ENCODE measurements at places on chromosomes 3 and 15.

DNA sequence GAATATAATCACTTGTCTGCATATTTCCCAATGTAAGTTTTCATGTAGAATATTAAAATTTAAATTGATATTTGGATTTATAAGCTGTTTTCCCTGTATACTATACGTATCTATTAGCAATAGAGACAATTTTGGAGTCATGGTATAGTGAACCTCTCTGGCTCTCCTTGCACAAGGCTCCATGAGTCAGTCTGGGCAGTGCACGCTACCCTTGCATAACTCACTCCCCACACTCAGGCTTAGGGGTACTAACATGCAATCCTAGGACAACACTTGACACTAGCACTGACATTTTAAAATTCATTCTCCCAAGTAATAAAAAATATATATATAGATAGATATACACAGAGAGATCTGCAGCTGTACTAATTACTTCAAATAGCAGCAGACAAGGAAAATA is 39.2 kb downstream of the SLC24A1 start:
- no peak for DNase-seq

DNA sequence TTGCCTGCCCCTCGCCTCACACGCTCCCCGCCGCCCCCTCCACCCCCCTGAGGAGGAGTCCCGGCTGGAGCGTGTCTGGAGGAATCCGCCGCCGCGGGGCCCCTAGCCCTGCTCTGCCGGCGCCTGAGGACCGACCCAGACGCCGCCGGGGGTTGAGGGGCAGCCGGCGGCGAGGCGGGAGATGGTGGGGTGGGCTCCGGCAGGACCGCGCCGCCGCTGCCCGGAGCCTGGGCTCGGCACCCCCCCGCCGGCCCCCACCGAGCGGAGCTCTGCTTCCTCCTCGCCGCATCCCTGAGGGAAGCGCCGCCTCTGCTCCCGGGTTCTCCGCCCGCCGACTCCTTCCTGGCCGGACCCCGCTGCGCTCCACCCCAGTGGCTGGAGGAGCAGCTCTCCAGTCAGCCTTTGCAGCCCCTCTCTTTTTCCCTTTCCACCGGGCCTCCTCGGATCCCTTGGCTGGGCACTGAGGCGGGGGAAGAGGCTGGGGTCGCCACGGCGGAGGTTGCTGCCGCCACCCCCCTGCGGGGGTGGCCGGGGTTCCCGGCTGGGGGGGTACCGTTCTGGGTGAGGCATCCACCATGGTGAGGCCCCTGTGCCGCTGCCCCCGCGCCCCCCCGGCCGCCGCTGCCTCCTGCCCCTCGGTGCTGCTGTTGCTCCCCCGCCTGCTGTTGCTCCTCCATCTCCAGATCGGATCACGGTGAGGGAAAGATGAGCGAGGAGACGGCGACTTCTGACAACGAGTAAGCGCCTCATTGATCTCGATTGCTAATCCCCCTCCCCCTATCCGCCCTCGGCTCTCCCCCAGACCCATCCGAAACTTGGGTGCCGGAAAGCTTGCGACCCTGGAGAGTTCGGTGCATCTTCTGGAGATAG is at the start of gene SPRED1:
Gene SPRED1, plus strand, starts transcription at position 356 of the 870 bp plus-strand sequence. Its CDS starts 350 bp downstream, at position 706.
- DNase-seq = peak; percentile 70

DNA sequence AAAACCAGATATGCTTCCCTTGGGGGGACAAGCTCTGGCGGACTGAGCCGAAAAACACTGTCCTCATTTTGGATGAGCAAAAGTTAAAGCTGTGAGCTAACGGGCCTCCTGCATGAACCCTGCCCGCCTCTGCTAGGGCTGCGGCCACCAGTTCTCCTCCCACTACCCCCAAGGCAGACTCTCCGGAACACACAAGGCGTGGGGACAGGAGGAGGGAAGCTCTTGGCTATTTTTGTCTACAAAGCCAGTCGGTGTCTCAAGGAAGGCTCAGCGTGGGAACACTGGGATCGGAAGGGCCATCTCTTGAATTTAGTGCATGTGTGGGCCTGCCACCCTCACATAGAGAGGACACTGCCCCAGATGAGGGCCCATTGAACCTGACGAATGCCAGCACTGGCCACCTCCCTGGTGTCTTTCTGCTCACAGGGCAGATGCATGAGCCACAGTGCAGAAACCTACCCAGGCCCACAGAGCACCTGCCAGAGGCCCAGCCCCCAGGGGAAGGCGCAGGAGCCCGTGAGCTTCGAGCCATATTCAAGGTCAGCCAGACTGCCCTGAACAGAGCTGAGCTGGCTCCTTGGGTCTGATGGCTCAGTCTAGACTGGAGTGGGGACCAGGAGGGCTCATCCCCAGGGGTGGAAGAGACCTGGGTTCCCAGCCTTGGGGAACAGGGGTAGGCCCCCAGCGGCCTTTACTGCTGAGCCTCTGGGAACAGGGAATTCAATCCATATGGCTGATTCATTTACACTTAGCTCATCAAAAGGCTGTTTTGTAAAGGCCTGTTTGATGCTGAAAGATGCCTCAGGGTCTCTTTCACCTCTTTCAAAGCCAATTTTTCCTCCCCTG is 38.3 kb downstream of the HCN4 start:
- no peak for DNase-seq

DNA sequence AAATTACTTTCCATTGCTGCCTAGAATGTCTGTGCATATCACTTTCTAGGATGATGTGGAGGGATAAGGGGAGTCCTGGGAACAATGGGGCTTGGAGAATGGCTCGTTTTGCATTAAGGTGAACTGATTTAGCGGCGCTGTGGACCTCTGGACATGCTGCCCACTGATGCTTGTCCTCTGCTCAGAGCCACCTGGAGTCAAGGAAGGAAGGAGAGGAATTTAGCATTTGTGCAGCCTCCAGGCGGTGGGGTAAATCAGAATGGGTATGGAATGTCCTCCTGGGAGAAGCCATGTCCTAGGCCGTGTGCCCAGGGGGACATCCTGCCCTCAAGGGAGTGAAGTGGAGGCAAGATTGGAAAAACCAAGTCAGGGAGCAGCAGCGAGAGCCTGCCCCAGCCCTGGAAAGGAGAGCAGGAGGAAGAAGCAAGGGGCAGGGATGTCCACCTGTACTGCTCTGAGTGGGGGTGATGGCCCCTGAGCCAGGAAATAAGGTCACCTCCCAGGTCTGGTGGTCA is 37.8 kb downstream of the KY start:
- DNase-seq = no peak

GRCh38 chr15:70556779-70557178 is 206.6 kb downstream of the UACA start:
- DNase-seq = no peak

DNA sequence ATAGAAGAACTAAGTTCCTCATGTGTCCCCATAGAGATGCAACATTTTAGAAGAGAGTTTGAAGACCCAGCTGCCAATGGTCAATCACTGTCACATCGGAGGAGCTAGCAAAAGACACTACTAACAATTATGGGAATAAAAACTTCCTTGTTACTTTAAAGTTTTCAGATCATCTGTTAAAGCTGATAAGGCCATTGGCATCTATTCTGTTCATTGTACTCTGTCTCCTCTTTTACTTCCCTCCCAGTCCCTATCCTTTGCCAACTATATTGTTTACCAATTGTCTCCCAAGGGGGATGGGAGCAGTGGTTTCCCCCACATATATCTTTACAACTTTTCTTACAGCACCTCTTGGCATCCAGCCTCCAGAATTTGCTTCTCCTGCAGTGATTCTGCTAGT is 81.0 kb downstream of the FAM174B start:
- no peak for DNase-seq

DNA sequence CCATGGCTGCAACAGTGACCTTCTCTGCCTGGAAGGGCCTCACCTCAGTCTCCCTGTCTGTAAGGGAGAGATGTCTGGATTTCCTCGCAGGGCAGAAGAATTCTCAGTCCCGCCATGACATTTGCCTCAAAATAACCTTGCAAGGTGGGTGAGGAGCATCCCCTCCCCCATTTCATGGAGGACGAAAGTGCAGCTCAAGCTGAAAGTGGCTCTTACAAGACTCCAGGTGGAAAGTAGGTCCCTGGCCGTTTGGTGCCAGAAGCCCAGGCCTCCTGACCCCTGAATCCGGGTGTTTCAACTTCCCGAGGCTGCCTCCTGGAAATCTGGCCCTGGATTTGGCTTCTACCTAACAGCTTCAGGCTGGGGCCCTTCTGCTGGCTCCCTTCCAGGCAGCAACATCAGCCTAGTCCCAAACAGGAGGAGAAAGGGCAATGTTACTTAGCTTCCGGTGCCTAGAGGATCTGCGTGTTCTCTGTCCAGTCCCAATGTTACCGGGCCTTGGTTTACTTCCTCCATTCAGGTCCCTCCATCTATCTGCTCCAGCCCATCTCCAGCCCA is 769 bp upstream of the CSPG4 start:
- DNase-seq = no peak

DNA sequence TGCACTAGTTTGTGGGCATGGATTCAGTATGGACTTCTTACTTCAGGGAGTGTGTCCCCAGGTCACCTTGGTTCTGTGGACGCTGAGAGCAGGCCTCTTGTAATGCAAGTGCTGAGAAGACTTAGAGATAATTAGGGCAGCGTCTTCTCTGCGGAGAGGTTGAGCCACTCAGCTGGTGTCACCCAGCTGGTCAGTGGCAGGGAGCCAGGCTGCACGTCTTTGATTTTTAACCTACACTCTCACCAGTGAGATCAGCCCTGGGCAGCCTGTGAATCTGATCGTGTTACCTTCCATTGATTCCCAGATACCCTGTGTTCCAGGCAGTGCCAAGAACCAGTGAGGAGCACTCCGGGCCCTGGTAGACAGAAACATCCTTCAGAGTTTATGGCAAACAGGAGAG is 92.6 kb downstream of the SLCO3A1 start:
- DNase-seq = no peak

DNA sequence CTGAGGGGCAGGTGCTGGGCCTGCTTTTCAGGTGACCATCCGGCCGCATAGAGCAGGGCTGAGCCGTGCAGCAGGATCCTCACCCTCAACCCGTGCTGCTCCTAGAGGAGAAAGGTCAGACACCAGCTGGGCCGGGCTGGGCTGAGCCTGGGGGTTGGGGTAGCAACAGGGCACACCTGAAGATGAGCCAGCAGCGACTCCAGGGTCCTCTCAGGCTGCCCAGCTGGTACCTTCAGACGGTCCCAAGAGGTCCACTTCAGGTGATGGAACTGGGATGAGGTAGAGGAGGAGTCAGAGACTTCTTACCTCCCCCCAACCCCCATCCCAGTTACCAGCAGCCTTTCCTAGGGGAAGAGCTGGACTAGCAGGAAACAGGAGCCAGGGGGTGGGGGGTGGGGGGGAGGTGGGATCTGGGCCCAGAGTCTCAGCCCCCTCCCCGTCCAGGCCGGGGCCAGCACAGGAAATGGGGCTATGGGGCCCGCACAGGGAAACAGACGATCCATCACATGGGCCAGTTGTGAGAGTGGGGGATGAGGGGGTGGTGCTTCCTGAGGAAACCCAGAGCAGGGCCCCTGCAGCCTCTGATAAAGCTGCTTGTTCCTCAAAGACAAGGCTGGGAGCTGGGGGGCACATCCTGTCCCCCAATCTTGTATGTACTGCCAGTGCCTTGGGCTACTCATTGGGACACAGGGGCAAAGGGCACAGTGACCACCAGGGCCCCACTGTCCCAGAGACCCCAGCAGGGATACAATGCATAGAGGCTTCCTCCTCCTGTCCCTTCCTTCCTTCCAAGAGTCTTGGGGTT is 3.0 kb downstream of the INKA1 start:
- no peak for DNase-seq

DNA sequence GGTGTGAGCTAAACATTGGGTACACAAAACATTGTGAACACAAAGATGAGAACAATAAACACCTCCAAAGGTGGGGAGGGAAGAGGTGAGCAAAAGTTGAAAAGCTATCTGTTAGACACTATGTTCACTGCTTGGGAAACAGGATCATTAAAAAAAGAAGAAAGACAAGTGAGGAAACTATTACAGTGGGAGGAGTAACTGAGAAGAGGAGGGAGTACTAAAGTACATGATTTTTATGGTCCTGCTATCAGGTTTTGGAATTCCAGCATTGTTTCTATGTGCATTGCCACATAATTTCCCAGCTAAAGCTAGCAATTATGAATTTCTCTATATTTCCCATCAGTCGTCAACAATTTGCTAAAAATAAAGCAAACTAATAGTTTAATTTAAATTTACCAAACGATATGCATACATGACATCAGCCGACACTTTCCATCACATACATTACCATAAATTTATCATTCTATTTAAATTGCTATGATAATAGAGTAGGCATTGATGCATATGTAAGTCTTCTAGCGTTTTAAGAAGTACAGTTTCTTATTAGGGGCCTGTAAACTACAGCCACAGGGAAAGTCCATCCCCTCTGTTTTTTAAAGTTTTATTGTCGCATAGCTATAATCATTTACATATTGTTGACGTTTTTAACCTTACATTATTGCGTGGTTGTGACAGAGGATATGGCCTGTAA is 221.8 kb downstream of the CHL1 start:
- DNase-seq = no peak

DNA sequence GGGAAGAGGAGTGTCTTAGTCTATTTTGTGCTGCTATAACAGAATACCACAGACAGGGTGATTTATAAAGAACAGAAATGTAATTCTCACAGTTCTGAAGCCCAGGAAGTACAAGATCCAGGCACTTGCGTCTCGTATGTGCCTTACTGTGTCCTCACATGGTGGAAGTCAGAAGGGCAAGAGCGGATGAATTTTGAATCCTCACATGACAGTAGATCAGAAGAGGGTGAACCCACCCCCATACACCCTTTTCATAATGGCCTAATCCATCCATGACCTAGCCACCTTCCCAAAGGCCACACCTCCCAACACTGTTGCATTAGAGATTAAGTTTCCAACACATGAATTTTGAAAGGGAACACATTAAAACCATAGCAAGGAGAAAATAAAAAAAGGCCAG is 18.7 kb upstream of the ANXA2 start:
- no peak for DNase-seq

DNA sequence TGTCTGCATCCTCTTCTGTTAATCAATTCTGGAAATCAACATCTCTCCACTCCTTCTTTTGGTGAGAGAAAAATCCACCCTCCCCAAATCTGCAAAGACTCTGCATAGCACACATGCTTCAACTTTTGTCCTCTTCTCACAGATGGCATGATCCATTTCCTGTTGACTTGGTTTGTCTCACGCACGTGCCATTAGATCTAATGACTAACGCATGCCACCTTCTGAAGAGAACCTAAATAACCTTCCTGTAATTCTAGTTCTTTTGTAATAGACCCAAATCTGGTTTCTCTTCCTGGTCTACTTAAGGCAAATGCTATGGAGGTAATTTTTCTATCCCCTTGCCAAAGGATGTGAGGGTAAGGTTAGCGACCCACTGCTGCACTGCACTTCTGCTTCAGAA is 51.0 kb upstream of the ATOSA start:
- peak; percentile 11 for DNase-seq

DNA sequence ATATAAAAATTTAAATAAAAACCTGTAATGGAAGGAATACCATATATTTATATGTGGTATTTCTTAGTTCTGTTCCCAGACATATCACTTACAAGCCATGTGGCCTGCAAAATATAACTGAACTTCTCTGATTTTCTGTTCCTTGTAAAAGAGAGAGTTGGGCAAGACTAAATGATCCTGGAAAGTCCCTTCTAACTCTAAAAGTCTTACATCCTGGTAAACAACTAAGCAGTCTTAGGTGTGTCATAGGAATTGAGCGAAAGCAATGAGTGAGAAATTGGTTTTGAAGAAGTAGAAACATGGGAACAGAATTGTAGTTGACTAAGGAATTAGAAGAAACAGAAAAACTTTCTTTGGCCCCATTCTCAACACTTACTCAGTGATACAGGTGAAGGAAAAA is 25.3 kb upstream of the IL20RB start:
- DNase-seq = no peak

Data from RKO (cell line).